ENCODE measurements at places on chromosomes 4 and X.

DNA sequence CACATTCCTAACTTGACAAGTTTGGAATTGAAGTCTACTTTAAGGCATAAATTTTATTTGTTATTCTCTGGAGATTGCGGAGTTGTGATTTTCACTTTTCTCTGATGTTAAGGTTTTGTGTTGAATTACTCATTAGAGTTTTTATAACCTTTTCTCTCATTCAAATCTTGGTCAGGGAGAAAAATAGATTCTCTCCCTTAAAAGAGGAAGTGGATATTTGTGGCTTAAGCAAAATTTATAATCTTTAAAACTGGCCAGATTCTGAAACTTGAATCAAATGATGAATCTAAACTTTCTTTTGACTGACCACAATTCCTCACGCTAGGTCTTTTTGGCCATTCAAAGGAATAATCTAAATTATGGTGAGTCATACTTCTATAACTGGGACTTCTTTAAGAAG lies 361.4 kb downstream of the TEX13C start:
- no peak for DNase-seq

GRCh38 chrX:119757979-119758730 lies at the start of gene SOWAHD:
Gene SOWAHD (plus strand): TSS chrX:119758588. CDS start chrX:119758668, 80 bp downstream.
- no peak for DNase-seq

DNA sequence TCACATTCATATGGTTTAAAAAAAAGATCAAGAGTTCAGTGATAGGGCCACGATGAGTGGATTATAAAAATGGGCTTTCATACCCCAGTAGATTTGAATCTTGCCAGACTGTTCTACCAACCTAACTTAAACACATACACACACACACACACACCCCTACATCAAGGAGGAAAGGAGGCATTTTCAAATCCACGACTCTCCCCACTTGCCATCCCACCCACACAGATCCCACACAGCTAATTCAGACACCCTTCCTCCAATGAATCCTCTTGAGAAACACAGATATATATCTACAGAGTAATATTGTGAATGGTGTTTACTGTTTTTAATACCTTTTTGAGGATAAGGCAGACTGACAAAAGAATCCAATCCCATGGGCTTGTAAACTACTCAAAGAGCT lies 16.8 kb downstream of the SUPT20HL1 start:
- no peak for DNase-seq

GRCh38 chr4:107444-108429 lies 16.6 kb upstream of the ZNF718 start:
- DNase-seq, result no peak

DNA sequence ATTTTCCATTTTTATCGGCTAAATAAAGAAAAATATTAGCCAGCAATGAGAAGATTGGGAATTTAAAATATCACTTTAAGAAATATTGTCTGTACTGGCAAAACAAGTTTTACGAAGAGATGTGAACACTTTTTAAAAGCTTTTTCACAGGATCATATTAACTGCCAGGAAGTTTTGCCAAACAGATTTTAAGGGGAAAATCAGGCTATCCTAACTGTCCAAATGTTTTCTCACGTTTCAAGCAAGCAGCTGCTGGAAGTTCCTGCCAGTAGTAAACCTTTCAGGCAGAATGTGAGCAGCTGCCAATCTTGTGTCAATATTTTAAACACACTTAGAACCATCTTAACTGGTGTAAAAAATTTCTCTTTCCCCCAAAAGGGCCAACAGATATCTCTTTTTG lies 101.1 kb downstream of the ADGRL3 start:
- no peak for DNase-seq

GRCh38 chrX:9634551-9634950 lies 131.1 kb downstream of the GPR143 start:
- no peak for DNase-seq

GRCh38 chrX:132948648-132949260 lies 9.7 kb downstream of the HS6ST2 start:
- no peak for DNase-seq

GRCh38 chrX:24426340-24426913 lies 38.7 kb upstream of the PDK3 start:
- DNase-seq, result no peak

- DNase-seq, result no peak
These were observed 65.5 kb downstream of the MAML3 start for GRCh38 chr4:140088323-140088967.

- no peak for DNase-seq
These were observed 44.4 kb downstream of the BBS12 start for GRCh38 chr4:122776916-122777315.

- no peak for DNase-seq
These were observed 472.3 kb downstream of the GRID2 start for GRCh38 chr4:92776080-92776479.

DNA sequence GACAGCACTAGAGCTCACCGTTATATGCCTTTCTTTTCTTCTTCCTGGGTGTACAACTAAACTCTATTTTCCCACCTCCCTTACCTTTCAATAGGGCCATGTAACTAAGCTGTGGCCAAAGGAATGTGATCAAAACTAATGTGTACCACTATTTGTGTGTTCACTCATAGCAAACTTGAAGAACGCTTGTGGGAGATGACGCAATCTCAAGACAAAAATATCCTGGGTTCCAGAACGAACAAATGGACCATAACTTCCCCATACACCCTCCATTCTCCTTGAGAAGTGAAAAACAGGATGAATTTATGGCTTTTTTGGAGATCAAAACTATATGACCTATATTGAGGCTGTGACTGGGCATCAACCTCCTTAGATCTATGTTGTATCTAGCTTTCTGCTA lies 139.7 kb upstream of the GLRA2 start:
- DNase-seq, result no peak

GRCh38 chrX:2589186-2590020 lies 88.6 kb upstream of the DHRSX start:
- DNase-seq, result no peak

DNA sequence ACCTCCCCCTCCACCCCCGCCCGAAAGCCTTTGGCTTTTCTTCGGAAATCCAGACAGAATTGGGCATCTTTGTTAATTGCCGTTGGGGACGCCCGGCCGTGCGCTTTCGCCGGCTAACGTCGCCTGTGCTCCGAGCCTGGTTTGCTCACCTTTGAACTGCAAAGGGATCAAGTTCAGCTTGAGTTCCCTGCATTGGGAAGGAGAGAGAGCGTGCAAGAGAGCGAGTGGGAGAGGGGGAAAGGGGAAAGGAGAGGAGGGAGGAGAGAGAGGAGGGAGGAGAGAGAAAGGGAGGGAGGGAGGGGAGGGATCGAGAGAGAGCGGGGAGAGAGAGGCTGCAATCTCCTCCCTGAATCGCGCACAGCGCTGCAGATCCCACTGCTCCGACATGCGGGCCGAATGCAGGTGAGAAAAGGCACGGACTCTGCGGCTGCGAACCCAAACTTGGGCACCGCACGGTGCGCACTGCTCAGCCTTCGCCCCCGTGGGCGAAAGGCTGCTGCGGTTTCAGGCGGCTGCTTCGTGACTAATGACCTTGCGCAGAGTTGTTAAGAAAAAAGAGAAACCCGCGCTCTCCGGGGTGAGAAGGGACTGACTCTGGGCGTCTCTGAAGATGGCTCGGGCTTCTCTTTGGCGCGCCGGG lies at the start of gene PCDH7:
Gene PCDH7 (plus strand): TSS at position 349 of the 640 bp plus-strand sequence. CDS start 1,054 bp downstream, outside the sequence.
- DNase-seq, result no peak

GRCh38 chr4:33262824-33263223 lies 2542.7 kb downstream of the PCDH7 start:
- DNase-seq, result no peak

DNA sequence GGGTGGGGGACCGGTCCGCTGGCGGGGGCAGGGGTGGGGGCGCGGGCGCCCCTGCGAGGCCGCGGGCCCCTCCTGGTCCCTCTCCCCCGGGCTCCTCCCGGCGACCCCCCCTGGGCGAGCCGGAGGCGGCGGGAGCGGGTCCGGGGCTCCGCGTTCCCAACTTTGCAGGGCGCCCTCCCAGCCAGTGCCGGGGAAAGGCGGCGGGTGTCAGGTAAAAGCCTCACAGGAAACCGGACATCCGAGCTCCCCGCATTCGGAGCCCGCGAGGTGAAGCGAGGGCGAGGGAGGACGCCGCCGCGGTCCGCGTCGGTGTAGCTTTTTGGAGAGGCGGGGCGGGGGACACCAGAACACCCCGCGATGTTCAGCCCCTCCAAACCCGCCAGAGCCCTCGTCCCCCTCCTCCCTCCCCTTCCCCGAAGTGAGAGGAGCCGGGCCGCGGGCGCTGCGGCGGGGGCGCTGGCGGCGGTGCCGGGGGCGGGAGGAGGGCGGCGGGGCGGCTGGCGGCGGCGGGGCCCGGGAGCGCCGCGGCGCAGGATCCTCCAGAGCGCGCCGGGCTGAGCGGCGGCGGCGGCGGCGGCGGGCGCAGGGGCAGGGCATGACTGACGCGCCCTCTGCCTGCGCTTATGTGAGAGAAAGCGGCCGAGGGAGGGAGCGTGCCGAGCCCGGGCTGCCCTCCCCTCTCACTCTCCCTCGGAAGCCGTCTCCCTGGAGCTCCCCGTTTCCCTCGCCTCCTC lies at the start of gene VEGFC:
Gene VEGFC (minus strand): TSS at position 597 of the 734 bp plus-strand sequence. CDS start 611 bp downstream, outside the sequence.
- DNase-seq, result peak; percentile 61

- no peak for DNase-seq
These were observed 63.6 kb downstream of the DCX start for GRCh38 chrX:111348429-111348828.

DNA sequence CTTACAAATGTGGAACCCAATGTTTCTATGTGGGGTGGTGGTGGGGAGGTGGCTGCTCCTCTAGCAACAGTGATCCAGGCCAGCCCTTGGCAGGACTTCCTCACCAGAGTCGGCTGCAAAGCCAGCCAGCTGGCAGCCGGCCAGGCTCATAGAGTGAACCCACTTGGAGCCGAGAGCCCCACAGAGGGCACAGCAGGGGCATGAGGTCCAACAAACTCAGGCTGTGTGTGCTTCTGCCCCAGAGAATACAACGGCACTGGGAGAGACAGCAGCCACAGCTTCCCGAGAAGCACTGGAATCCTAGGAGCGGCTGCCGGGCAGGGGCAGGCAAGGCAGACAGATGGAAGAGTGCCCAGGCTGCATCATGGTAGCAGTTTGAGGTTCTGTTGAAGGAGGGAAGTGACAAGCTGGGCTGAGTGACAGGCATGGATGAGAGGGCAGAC lies 23.5 kb upstream of the SOWAHD start:
- DNase-seq, result no peak

- DNase-seq, result no peak
These were observed 237.6 kb downstream of the AFAP1 start for GRCh38 chr4:7701866-7702649.

DNA sequence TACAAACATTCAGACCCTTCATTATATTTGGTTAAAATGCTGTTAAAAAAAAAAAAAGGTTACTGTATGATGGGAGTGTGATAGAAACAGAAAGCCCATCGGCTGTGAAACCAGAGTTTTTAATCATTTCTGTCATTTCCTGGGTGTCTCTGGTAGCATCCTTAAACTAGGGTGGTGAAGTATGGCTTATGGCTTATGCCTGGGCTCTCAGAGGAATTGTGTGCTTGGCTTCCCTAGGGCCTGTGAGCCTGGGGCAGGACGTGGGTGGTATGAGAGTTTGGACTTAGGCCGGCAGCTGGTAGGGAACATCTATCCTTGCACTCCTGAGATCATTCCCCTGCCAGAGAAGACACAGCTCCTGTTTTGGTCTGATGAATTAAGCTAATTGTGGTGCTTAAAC lies 52.2 kb downstream of the DCUN1D4 start:
- no peak for DNase-seq

DNA sequence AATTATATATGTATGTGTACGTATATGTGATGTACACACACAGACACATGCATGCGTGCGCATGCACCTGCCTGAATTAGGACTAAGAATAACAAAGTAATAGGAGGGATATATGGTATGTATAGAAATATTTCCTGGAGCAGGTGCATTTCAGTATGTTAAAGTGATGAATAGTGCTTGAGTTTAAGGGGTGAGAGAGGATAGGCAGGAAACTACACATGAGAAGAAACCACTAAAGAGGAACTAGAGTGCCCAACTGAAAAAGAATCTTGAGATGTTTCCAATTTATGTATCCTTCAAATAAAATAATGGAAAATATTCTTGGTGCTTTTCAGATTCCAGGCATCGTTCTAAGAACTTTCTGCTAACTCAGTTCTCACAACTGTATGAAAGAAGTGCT lies 52.6 kb upstream of the UNC5C start:
- no peak for DNase-seq

DNA sequence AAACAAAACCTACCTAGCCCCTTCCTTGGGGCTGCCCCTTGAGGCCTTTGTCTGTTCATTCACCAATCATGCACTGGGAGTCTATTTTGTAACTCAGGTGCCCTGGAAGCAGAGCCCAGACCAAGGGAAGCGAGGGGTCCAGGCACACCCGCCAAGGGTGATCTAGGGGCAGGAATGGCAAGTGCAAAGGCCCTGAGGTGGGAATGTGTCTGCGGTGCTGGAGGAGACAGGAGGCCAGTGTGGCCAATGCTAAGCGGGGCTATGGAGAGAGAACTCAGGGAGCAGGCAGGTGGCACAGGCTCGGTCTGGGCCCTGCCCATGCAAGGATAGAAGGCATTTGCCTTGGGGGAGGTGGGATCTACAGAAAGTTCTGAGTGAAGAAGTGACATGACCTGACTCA lies 3.5 kb upstream of the SH3BP2 start:
- no peak for DNase-seq

GRCh38 chrX:87896057-87896456 lies 378.5 kb downstream of the KLHL4 start:
- DNase-seq, result no peak

- DNase-seq, result peak; percentile 7
These were observed 99.8 kb downstream of the PTCHD1 start for GRCh38 chrX:23434356-23434884.

DNA sequence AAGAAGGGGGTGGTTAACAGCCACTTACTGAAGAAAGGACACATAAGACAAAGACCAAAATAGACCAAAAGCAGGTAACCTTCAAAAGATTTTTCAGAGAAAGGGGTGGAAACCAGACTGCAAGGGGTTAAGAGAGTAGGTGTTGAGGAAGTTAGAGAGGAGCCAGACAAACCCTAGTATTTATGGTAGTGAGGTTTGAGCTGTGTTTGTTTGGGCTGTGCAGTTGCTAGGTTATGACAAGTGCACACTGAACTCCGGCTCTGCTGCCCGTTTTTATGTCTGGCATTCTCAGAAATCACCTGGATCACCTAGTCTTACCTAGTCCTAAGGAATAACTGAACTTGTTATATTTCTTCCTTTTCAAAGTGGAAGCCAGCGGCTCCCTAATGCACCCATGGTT lies 22.9 kb upstream of the G3BP2 start:
- no peak for DNase-seq

GRCh38 chr4:60173103-60173502 lies 1027.0 kb upstream of the ADGRL3 start:
- no peak for DNase-seq

DNA sequence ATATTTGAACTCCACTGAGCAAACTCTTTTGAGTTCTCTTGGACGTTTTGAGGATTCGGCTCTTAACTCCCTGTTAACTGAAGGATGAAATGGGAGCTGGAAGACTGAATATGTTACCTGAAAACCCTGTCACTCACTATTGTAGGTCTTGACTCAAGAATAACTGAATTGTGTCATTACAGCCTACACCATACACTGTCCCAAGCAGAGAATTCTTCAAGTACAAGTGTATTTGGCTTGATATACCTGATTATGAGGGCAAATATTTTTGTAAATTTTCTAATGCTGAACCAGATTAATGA lies 276.1 kb downstream of the CFAP299 start:
- no peak for DNase-seq

Measured in AG09319 (cell line).